ENCODE measurements at places on chromosomes 5 and 9.
A peak's percentile ranks its signal among the peaks of the same experiment; 100 is the strongest.

GRCh38 chr5:34533582-34534522 lies 122.3 kb upstream of the RAI14 start:
- no peak for DNase-seq

DNA sequence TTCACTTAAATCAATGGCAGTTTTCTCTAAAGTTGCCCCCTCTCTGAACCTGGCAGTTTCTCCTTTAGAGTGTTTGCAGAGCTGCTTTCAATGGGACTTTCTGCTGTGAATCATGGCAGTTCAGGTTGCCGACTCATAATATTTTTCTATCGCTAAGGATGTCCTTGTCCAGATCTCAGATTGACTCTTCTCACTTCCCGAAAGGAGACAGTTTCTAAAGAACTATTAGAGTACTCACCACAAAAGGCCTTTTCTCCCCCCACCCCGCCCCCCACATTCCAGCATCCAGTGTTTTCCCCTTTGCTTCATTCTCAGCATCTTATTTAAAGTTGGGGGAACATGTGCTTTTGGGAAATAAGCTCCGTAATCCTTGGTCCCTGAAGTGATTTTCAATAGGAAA lies 443.5 kb upstream of the KLF4 start:
- DNase-seq, result no peak

DNA sequence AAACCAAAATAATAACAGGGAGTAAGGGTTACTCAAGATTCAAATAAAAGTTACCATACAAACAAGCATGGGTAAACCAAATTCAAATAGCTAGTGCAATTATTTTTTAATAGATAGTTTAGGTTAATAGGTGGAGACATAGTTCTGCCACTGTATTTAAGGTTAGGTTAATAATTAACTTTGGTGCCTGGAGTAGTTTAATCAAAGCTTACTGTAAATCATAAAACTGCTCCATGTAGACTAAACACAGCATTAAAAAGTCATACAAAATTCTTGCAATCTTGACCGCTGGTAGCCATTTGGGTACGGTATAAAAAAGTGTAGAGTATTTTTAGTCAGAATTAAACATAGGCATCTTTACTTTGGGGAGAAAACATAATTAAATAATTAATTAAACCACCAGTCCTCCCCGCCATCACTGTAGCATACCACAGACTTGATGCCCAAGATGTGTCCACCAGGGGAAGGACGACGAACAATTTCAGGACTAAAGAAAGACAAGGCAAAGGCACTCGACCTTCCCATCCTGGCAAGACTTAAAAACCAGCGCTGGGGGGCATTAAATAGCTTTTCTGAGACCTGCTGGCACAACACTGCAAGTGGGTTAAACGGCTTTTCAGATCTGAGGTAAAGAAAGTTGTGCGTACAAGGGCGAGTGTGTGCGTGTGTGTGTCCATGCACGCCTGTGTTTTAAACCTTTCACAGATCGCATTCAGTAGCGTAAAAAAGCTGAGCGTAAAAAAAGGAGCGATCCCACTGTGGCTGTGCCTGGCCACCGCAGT lies 2.9 kb downstream of the SEMA6A start:
- DNase-seq, result no peak

- no peak for DNase-seq
These were observed 2.5 kb downstream of the TRIO start for GRCh38 chr5:14145435-14146334.

DNA sequence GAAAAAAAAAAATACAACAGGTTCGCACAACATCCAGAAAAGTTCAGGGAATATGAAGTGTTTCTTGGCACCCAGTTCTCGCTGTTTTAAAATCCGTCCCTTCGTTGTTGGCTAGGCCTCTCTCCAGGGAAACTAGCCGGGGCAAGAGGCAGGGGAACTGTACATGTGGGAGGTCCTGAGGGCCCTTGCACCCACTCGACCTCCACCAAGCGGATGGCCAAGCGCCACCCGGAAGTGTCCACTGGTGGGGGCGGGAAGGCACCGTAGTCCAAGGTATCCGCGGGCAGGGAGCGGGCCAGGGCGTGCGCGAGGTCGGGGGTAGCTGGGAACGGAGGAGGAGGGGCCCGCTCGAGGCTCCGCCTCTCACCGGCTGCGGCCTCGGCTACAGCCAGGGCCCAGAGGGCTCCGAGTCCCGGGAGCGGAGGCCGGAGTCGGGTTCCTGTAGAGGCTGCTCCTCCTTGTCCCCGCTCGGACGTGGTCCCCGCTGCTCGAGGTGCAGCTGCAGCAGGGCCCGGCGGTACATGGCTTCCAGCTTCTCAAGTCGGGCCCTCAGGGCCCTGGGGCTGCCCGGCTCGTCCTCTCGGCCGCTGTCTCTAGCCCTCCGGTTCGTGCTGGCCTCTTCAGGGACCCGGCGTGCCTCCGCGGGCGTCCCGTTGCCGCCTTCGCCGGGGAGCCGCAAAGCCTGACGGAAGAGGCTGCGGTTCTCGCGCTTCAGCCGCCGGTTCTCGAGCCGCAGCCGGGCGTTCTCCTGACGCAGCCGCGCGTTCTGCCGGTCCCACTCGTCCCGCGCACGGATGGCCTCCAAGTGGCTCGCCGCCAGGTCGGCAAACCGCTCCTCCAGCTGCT lies 720 bp downstream of the TUSC1 start:
- peak; percentile 78 for DNase-seq

GRCh38 chr9:33524306-33524947 lies 376 bp downstream of the ANKRD18B start:
- no peak for DNase-seq

DNA sequence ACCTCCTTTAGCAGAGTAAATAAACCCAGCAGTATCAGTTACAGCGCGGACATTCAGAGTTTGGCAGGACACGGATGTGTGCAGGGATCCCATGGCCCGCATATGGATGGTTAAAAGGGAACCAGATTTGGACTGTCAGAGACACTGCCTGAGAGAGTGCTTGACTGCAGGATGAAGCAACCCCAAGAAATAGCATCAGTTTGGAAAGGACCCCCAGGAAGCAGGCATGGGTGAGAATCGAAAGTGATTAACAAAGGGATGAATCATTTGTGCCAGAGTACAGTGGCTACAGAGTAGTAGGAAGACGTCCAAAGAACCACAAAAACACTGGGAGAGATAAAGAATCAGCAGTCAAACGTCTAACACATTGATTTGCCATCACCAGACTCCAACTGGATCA lies 5.5 kb downstream of the C7 start:
- no peak for DNase-seq

GRCh38 chr5:142245786-142246185 lies 79.0 kb downstream of the SPRY4 start:
- no peak for DNase-seq

- no peak for DNase-seq
These were observed 4.8 kb downstream of the ADAMTSL1 start for GRCh38 chr9:18478501-18479361.

DNA sequence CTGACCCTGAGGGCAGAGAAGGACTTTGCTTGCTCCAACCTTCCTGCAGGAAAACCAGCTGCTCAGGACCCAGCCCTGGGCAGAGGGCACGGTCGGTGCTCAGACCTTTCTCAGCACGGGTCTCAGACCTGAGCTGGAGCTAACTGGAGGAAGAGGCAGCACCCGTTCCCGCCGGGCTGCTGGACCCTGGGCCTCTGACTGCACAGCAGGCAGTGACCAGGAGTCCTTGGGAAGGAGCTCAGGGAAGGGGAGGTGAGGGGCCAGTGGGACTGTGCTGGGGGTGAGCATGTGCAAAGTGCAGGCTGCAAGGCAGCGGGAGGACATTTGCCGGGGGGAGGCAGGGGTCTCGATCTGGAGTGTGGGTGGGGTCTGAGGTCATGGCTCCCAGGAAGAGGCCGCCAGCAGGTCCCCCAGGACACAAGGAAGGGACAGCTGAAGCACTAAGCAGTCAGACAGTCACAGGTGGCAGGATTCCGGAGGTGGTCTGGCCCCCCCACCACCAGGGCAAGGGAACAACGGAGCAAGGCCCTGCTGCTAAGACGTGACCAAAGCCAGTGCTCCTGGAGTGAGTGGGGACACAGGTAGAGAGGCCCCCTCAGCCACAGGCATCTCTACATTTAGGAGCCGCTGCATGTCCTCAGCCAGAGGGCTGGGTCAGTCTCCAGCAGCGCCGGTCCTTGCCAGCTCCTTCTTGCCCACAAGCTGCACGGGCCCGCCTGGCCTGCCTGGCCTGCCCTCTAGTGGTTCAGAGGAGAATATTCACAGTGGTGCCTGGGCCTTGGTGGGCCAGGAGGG lies 4.8 kb upstream of the DPM2 start:
- DNase-seq, result peak; percentile 58

- no peak for DNase-seq
These were observed 152.1 kb downstream of the FSTL4 start for GRCh38 chr5:133460172-133460758.

GRCh38 chr5:138890644-138891043 lies 15.5 kb upstream of the LRRTM2 start:
- no peak for DNase-seq

- DNase-seq, result no peak
These were observed 19.3 kb downstream of the CDKN2A start for GRCh38 chr9:21974722-21975409.

DNA sequence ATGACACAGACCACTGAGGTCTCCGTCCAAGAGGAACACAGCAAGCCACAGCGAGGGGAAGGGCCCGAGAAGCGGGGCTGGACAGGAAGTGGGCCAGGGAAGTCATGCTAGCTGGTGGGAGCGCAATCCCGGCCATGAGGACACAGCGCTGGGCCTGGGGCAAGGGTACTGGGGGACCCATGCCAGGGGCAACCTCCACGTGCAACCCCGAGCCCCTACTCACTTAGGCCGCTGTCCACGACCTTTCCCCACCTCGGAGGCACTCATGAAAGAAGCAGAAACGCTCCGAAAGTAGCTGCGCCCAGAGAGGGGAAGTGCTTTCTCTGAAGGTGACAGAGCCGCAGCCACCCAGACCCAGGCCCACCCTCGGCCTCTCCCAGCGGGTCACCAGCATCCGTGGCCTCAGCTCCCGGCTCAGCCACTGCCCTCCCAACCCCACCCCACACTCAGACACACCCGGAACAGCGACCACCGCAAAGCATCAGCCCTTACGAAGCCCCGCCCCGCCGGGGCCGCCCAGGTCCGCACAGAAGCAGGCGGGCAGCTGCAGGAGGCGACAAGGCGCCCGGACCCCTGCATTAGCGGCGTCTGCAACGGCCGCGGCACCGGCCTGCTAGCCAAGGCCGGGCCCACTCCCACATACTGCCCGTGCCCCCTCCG lies 782 bp downstream of the BICD2 start:
- DNase-seq, result peak; percentile 25

DNA sequence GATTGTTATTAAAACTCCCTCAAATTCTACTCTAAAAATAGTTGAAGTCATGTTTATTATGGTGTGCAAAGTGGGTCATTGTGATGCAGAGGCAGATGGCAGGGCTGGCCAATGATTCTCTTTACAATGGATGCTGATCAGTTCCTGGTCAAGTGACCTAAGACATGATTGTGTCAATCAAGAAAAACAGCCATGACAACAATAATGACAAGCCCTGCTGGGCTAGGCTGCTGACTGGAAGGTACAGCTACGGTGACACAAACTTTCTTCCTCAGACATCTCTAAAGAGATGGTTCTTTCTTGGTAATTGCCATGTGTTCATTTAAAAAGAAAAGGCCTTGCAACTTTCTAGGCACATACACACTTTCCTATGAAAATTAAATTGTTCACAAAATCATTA lies 3.6 kb downstream of the SLC24A2 start:
- no peak for DNase-seq

GRCh38 chr5:58311526-58311925 lies 148.4 kb downstream of the PLK2 start:
- DNase-seq, result no peak

DNA sequence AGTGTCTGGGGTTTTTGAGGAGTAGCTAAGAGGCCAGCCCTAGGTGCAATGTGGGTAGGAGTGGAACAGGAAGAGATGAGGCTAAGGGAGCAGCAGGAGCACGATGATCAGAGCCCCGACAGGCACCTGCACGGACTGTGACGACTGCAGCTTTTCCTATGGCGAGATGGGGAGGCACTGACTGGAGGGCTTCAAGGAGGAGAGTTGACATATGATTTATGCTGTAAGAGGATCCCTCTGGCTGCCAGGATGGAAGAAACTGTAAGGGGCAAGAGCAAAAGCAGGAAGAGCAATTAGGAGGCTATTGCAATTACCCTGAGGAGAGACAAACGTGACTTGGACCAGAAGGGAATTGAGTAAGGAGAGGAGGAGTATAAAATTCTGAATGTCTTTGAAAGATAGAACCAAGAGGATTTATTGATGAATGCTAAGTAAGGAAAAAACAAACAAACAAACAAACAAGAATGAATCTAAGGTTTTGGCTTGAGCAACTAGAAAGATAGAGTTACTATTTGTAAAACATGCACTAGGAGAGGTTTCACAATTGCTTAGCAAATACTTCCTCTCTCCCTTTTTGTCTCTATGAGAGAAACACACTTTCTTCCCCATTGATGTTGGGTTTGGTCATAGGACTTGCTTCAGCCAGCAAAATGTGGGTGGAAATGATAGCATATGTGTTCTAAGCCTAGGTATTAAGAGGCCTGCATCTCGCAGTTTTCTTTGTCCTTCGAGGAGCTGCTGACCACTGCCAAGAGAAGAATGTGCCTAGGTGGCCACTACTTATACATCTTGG lies 32.9 kb downstream of the TRPC7 start:
- DNase-seq, result no peak

GRCh38 chr5:132962429-132963021 lies 909 bp downstream of the AFF4 start:
- peak; percentile 38 for DNase-seq

DNA sequence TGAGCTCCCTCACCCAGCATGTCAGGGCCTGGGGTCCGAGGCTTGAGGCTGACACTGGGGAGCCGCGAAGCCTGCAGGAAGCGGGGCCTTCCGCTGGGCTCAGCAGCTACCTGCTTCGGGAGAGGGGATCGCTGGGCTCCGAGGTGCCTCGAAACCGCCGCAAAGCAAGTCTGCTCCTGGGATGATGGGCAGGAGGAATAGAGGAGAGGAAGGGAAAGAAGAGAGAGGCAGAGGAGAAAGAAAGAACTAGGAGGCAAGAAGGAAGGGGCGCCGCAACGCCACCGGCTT lies 1.5 kb upstream of the PRDM12 start:
- DNase-seq, result no peak

GRCh38 chr5:149723374-149723773 lies 6.7 kb upstream of the PPARGC1B start:
- no peak for DNase-seq
